Hippocampal formation (tissue), 2 donors: ENCODE measurements at places on chromosomes 1 and 21.

GRCh38 chr21:46180778-46181391 lies 3.4 kb downstream of the SPATC1L start:
- no peak for DNase-seq

GRCh38 chr1:186202271-186202764 lies 172.7 kb downstream of the TPR start:
- DNase-seq: no peak

GRCh38 chr1:4108331-4108730 lies 208.3 kb upstream of the C1orf174 start:
- DNase-seq: no peak

DNA sequence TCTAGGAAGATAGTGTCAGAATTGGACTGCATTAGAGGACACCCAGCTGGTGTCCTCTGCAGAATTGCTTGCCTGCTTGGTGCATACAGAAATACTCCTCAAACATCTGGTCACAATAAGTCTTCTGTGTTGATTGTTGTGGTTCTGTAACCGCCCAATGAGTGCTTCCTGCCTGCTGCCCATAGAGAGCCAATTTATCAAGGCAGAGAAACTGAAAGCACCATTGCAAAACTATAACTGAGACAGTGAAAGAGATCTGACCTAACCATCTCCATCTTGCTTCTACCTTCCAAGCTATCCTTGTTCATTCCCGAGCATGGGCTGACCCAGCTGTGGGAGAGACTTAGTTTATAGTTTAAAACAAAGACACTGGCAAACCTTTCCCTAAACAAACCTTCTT lies 462.4 kb upstream of the RGS18 start:
- no peak for DNase-seq

DNA sequence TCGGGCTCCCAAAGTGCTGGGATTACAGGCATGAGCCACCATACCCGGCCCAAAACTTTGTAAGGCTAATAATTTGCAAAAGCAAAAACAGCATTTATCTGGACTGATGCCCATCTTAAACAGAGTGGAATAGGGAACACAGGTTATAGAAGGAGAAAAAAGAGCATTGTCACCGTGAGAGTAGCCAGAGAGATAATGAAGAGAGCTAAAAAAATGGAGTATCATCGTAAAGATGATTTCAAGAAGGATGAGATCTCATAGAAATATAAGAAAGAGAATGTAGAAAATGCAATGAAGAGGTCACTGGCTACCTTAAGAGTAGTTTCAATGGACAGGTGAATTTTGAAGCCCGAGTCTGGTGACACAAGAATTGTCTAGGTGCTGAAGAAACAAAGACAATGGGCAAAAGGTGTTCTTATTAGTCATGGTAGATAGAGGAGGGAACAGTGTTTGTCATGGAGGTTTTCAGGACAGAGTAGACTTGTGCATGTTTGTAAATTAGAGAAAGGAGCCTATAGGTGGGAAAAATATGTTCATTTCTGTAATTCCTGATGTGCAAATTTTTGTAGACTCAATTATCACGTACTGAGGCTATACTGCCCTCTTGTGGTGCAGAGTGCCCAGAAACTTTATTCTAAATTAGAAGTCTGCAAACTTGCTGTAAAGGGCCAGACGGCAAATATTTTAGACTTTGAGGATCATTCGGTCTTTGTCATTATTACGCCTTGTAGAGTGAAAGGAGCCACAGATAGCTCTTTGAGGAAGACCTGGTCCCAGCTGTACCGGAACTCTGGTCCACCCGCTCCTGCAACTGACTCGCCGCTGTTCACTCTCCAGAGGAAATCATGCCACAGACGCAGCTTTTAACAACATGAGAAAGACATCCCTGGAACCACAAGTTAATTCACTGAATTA lies 8.1 kb upstream of the TMEM183A start:
- peak; percentile 50 for DNase-seq

GRCh38 chr1:203643213-203644045 lies 16.8 kb downstream of the ATP2B4 start:
- DNase-seq: no peak

- DNase-seq: peak; percentile 47
Observed at GRCh38 chr1:71587961-71588360, 507.1 kb upstream of the ZRANB2 start.

DNA sequence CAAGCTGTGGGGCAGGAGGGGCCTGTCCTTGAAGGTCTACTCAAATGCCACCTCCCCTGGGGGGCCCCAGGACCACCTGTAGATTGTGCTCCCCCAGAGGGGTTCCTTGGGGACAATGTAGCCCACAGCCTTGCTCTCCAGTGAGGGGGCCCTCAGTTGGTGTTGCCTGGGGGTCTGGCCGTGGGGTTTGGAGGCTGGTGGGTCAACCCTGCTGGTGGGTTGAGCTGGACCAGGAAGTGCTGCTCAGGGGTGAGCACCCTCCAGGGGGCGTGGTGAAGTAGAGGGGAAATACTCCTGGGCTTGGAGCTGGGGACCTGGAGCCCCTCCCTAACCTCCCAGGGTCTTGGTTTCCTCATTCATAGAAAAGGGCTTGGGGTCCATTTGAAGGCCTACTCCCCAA lies 143.6 kb upstream of the WNT4 start:
- no peak for DNase-seq

DNA sequence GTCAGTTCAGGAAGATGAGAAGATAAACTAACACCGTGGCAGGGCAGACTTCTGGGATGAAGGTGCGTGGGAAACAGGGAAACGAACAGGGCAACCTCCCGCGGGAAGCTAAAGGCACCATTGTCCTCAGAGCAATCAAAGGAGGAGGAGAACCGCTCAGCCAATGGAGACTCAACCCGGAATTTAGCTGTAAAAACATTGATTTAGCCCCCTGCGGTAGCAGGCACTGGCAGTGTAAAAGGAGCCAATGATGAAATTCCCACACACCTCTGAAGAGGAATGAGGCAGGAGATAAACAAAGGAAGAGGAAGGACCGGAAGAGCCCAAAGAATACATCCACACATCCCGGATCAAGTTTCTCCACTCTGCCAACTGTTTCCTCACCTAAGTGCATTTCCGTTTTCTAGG lies 19.5 kb downstream of the HLCS start:
- DNase-seq: no peak

- DNase-seq: no peak
Observed at GRCh38 chr1:84862810-84863251, 30.2 kb downstream of the LPAR3 start.

DNA sequence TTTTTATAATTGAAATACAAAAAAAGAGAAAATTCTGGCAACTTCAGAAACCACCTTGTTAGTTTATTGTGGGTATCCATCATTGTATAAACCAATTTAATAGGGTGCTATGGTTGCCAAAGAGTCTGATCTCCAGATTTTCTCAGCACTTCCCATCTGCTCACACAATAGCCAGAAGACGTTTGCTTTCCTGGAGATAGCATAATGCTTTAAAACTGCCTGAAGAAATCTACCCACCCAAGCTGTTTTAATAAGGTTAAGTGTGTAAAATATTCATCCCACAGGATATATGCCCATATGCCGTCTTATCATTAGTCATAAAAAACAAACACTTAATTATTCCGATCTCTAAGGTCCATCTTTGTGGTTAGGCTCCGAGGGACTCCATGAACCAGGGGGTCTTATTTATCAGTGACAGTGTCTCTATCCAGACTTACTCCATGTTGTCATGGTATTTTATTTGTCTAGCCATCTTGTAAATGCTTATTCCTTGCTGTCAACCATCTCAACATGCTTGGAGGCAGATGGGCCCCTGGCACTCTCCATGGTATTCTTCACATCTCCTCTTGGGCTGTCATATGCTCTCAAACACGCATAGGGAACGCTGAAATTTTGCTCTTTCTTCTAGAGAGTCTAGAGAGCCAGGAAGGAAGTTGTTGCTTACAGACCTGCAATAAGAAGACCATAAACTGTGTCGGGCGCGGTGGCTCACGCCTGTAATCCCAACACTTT lies 58.5 kb downstream of the MAP10 start:
- no peak for DNase-seq

DNA sequence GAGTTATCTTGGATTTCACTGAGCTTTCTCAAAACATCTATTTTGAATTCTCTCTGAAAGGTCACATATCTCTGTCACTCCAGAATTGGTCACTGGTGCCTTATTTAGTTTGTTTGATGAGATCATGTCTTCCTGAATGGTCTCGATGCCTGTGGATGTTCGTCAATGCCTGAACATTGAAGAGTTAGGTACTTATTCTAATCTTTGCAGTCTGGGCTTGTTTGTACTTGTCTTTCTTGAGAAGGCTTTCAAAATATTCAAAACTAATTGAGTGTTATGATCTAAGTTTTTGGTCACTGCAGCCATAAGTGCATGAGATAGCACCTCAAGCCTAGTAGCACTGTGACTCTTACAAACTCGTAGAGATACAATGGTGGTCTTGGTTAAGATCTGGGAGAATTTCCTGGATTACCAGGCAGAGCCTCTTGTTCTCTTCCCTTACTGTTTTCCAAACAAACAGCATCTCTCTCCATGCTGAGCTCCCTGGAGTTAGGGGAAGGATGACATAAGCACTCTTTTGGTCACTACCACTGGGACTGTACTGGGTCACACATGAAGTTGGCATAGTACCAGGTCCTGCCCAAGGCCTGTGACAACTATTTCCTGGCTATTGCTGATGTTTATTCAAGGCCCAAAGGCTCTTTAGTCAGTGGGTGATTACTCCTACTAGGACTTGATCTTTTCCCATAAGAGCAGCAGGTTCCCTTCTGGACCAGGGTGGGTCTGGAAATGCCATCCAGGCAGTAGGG lies 25.6 kb downstream of the SLC22A15 start:
- DNase-seq: no peak

DNA sequence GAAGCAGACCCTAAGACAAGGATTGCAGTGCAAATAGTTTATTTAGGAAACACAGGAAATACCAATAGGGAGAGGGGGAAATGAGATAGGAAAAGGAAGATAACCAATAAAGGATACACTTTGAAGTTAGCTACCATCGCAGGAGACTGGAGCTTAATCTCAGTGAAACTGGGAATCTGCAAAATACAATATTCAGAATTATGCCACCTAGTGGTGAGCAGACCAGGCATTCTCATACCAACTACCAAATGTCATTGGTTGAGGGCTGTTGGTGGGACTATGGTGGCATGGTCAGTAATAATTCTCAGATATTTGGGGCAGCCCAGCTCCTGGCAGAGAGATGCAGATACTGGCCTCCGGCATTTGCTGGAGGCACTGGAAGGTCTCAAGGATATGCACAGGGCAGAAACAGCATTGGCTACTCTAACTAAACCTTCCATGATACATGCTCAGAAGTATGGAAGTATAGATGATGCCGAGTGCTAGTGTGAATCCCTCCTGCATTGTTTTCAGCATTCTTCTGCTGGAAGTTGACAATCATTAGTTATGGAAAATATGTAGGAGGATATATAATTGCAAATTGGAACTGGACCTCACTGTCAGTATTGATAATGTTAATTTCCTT lies 11.8 kb upstream of the ZFP69B start:
- peak; percentile 44 for DNase-seq

DNA sequence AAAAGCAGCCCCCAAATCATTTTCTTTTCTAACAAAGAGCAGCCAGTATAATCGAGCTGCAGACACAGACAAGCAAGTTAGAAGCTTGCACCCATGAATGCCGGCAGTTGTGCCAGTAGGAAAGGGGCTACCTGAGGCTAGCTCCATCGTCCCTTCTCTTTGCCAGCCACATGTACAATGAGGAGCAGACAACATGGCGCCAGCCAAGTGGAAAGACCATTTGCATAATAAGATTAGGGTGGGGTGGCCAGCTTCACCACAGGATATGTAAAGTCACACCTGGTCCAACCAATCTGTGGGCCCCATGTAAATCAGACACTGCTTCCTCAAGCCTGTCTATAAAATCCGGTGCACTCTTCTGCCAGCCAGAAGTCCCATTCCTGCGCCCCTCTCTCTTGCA lies 103.7 kb downstream of the CCDC185 start:
- no peak for DNase-seq

GRCh38 chr1:212691561-212692071 lies 8.0 kb downstream of the BATF3 start:
- DNase-seq: no peak

DNA sequence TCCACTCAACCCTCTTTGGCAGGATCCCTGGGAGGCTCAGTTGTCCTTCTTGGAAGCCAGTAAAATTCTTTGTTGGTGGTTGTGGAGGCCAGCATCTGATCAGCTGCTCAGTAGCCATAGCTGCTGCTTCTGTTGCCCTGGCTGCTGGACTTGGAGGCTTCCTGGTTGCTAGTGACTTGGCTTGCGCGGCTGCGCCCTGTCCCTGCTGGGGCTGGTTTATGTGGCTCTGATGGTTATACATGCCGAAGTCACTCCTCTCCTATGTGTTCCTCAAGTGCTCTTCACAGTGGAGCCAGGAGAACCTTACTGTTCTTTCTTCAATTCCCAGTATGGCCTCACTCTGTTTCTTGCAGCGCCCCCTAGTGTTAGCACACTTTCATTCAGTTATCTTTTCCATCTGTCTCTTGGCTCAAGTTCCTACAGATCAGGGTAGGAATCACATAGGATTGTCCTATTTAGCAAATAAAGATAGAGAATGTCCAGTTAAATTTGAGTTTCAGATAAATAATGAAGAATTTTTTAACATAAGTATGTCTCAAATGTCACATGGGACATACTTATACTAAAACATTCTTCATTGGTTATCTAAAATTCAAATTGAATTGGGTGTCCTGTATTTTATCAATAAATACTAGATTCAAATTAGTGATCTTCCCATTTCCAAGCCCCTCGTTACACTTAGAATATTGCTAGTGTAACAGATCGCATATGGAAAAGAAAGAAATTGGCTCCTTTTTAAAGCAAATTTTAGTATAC lies 176.5 kb downstream of the TGFB2 start:
- DNase-seq: no peak

DNA sequence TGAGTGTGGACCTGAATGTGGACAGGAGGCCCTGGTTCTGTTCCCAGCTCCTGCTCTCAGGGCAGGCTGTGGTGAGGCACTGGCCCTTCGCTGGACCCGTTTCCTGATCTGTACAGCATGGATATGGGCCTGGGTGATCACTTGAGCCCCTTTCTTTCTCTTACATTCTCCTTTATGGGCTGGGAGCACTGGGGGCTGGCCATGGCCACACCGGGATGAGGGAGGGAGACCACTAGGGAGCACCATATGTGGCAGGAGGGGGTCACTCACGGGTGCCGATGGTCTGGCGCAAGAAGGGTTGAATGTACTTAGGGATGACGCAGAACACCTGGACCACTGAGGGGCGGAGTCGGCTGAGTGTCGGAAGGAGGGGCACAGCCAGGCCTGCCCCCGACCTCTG lies 2.7 kb downstream of the DCST2 start:
- no peak for DNase-seq

GRCh38 chr1:152735648-152736047 lies 22.2 kb upstream of the KPRP start:
- no peak for DNase-seq

GRCh38 chr1:221768444-221769066 lies 26.7 kb upstream of the DUSP10 start:
- no peak for DNase-seq

DNA sequence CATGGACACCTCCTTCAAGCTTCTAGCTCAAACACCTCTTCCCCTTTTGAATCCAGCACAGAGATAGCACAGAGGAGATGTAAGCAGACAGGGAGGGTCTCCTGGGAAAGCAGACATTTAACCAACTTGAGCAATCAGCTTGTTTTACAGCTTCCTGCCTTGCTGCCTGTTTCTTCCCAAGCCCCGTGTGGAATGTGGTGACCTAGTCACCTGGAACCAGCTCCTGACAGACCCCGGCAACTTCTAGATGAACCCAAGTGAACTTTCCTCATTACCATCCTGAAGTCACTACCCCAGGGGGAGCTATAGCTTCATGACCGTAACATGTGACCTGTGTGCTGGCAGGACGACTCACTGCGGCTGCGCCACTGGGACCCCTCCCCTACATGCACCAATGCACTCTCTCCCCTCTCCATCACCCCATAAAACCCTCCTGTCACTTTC lies 24.1 kb upstream of the TTF2 start:
- no peak for DNase-seq
